NCI-H187 treated with DMSO at 0.1 percent for 48 hours (cell line): ENCODE measurements at places on chromosomes 7 and 10.

DNA sequence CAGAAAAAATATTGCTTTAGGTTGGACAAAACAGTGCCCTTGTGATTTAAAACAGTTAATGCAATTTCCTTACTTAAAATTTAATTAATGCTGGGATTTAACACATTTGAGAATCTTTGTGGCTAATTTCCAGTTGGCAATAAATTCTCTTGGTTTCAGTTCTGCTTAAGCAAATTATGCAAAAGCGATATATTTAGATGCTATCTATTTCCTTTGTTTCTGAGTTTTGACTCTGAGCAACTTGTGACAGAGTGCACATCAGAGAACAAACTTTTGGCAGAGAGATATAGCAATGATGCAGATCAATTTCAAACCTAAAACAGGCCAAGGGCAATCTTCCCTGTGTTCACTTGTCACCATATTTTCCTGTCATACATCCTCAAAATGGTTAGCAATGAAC is 933.6 kb upstream of the ZWINT start:
- DNase-seq, result no peak

DNA sequence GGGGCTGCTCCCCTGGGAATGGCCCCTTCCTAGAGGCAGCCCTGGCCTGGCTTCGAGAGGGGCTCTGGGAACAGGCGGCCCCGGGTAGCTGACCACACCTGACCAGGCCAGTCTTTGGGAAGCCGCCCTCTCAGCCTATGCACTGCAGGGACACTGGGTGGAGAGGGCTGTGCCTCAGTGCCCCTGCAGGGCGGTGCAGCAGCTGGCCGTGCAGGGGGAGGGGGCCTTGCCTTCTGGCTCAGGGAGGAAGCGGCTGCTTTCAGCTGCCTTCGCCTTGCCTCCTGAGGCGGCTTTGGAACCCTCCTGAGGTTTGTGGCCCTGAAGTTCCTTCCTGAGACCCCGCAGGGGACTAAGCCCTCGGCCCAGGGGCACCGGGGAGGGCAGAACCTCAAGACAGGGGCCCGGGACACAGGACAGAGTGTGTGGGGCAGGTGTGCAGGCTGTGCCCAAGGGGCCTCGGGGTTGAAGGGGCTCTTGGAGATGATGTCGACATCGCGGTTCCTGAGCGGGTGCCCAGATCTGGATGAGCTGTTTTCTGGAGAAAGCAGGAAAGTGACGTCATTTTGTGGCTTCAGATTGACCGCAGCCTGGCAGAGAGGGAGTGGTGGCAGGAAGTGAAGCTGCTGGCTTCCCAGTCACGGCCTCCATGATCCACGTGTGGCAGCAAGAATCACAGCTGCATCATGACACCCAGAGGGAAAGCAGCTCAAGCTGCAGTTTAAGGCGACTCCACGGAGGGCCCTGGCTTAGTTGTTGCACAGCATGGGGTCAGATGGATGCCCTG is 17.7 kb downstream of the ADAM8 start:
- no peak for DNase-seq

- DNase-seq, result no peak
Measured at GRCh38 chr10:52598936-52599335, 173.6 kb downstream of the MBL2 start.

GRCh38 chr7:15686957-15687545 is 568 bp upstream of the MEOX2 start:
- no peak for DNase-seq

- no peak for DNase-seq
Measured at GRCh38 chr10:93248583-93249227, 175.0 kb downstream of the CYP26A1 start.

GRCh38 chr10:126065751-126066377 is 169.5 kb downstream of the FANK1 start:
- no peak for DNase-seq

GRCh38 chr7:123460616-123461015 is 73.8 kb downstream of the IQUB start:
- DNase-seq, result no peak

- DNase-seq, result no peak
Measured at GRCh38 chr10:14478604-14479003, 147.9 kb upstream of the FRMD4A start.

DNA sequence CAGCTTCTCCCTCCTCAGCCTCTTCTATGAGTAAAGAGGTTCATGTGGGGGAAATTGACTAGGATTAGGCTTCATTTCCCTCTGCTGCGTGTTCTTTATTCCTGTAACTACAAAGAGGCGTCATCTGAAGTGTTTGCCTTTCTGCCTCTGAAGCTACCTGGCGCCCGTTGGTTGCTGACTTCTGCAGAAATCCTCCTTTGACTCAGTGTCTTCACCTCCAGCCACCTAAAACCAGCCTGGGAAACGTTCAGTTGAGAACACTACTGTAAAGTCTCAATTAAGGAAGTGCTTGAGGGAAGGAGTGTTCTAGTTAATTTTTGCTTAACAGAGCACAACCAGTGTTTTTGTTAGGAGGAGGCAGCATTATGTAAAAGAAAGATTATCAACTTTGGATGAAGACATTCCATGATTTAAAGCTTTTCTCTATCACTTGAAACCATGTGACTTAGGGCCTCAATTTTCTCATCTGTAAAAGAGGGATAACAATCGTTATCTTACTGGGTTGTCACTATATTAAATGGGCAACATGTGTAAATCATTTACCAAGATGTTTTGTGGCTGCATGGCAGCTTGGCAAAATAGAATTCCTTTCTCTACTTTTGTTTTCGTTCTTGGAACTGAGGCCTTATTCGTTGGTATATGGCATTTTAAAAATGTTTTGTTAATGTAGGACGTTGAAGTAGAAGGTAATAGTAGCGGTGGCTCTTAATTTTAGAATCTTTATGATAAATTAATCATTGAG is 642.9 kb downstream of the SDK1 start:
- DNase-seq, result no peak

GRCh38 chr7:2757361-2757903 is 69.4 kb downstream of the AMZ1 start:
- no peak for DNase-seq

GRCh38 chr10:34520510-34520909 is 294.6 kb downstream of the PARD3 start:
- DNase-seq, result no peak

DNA sequence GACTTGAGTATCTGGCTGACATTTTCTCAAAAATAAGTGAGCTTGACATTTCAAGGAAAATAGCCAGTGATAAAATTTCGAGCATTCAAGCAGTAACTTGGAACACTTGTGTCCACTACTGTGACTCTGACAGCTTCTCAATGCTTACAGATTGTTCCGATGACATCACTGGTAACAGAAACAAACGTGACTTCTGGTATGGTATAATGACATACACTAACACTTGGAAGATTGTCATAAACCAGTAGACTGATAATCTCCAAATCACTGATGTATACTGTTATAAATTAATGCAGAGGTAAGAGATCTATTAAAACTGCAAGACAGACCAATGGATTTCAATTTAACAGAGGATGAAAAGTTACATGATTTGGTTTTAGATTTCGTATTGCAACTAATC is 6.5 kb downstream of the MINDY3 start:
- DNase-seq, result no peak

DNA sequence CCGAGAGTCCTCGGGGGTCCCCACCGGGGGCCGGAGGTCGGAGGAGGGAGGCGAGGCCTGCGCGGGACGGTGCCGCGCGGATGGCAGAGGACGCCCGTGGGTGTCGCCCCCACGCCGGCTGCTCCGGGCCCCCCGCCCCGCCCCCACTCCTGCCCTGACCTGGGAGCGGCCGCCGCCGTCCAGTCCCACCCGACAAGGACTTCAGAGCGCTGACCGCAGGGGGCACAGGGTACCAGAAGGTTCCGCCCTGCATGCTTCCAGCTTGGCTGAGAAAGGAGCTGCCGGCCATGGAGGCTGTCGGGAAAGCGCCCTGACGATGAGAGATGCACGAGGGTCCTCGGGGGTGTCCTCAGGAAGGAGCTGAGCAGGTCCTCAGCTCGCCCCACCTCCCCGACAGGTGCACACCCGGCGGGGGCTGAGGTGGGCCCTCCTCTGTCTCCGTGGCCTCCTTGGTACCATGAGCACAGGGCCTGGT is 57.0 kb upstream of the DNAJB6 start:
- DNase-seq, result no peak

- no peak for DNase-seq
Measured at GRCh38 chr10:31000071-31000782, 31.4 kb downstream of the ZNF438 start.

DNA sequence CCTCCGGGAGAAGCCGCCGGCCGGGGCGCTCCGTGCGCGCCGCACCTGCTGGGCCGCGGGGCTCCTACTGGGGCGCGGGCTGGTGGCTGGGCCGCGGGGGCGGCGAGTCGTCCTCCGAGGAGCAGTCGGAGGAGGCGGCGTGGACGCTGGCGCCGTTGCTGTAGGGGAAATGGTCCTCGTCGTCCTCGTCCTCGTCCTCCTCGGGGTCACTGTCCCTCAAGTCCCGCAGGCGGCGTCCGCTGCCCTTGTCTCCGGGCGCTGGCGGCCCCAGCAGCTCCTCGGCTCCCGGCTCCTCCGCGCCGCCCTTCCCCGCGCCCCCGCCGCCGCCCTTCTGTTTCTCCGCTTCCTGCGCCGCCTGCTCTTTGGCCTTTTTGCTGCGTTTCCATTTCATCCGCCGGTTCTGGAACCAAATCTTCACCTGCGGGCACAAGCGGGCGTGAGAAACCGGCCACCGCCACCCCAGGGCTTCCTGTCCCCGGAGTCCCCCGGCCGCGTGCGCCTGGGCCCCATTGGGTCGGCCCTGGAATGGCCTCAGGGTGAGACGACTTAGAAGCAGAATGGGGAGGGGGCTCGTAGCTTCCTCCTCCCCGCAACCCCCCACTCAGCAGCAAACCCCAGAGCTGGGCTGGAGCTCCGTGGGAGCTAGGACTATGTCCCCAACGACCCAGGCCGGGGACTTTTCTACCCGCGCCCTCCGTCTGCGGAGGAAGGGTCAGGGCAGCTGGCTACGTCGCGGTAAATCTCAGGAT is 4.8 kb downstream of the MNX1 start:
- DNase-seq, result no peak

DNA sequence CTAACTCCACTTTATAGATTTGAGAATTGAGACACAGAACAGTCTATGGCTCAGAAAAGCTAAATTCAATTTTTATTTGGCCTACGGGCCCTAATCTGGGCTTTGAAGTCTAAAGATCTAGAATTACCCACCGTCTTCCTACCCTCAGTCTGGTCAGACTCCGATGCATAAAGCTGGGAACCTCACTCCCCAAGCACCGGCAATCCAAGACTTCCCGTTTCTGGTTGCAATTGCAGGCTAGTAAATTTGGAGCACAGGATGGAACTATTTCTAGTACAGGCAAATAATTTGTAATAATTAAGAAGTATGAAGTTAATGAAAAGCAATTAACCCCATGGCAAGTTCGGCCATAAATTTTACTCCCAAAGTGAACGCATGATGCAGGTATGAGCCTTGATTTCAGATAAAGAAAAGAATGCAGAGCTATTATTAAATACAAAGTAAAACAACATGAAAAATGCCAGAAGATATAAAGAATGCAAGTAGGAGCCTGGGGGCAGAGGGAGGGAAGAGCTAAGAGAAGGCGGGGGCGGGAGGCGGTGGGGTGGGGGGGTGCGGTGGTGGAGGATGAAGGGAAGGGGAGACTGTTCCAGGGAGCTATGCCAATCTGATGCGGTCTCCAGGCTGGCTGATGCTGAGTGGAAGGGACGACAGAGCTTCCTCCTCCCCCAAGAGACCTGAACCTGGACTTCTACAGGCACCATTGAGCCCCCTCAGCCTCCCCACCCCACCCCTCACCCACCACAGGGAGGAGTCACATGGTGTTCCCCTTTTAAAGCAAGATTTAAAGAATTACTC is 45.1 kb downstream of the BPGM start:
- no peak for DNase-seq

- DNase-seq, result no peak
Measured at GRCh38 chr10:132136689-132137088, 50.1 kb upstream of the DPYSL4 start.

- DNase-seq, result no peak
Measured at GRCh38 chr7:25562673-25563182, 334.4 kb upstream of the NPVF start.

DNA sequence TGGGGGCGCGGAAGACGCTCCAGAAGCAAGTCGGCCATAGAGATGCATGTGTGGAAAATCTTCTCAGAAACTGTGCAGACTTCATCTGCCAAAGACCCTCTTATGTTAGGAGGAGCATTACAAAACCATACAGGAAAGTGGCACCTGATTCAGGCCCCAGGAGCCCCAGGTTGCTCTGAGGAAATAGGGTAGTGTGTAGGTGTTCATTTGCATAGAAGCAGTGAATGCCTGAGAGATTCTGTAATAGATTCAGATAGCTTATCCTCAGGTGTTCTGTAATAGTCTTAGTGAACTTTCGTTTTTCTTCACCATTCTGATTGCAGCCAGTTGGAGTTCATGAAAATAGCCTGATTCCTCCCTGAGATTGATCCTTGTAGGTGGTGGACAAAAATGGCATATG is 106.4 kb upstream of the GJD4 start:
- no peak for DNase-seq

GRCh38 chr7:87404674-87405073 is 59.2 kb downstream of the CROT start:
- DNase-seq, result no peak

GRCh38 chr7:133372337-133372736 is 119.5 kb downstream of the EXOC4 start:
- DNase-seq, result no peak

- no peak for DNase-seq
Measured at GRCh38 chr10:131453721-131454634, 142.5 kb upstream of the TCERG1L start.

- no peak for DNase-seq
Measured at GRCh38 chr7:118183428-118183785, 557 bp upstream of the LSM8 start.

- DNase-seq, result no peak
Measured at GRCh38 chr7:66604198-66604597, 24.5 kb upstream of the KCTD7 start.

DNA sequence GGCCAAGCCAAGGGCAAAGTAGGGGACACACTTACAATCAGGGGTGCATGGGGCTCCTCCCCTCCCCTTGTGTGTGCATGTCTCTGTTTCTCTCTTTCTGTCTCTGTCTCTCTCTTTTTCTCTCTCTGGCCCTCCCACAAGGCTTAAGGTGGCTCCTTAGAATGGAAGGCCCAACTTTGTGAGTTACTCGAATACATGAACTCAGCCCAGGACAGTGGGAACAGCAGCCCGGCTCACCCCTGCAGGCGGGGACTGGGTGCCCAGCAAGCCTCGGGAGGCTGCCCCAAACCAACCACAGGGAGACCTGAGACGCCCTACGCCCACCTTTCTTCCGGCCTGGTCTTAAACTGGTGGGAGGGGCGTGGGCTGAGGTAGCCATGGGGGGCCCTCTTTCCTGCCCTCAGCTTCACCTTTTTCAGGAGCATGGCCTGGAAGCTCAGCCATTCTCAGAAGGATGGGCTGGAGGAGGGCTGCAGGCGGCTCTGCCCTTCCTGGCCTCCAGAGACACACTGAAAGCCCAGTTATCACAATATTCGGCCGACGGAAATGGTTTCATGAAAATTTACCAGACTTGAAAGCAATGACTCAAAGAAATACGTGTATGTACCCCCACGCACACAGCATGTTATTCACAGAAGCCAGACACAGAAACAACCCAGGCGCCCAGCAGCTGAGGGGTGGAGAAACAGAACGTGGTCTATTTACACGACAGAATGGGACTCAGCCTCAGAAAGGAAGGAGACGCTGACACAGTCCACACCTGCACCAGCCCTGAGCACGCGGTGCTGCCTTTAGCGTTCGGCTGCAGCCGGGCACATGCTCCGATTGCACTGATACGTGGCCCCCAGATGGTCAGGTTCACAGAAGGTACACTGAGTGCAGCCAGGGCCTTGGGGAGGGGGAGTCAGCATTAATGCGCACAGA is 229.5 kb downstream of the PTPRN2 start:
- DNase-seq, result no peak

GRCh38 chr10:133381036-133381435 is 2.0 kb downstream of the PAOX start:
- DNase-seq, result no peak
